Stimulated activated CD4-positive, alpha-beta T cell treated with anti-CD3 and anti-CD28 coated beads, Interleukin-1b, Interleukin-23, amount 100 ng/mL, for 1 hour (primary cell): ENCODE measurements at places on chromosomes 3 and 15.

DNA sequence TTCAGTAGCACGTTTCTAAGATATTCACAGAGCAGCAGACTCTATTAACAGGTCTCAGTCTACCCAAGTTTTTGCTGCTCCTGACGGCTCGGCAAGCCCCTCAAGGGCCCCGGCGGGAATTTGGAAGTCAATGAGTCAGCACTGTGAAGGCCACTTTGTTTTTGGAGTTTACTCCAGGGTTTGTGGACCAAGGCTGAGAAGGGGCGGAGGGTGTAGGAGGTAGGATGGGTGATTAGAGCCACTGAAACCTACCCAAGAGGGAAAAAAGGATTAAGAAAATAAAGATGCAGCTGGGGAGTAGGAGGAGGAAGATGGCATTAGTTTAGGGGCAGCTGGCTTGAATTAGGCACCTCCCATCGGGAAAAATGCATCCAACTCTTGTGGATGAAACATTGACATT, 87.6 kb downstream of the BDH1 start:
- DNase-seq = no peak

- no peak for DNase-seq
Measured at GRCh38 chr3:12560505-12561190, 3.8 kb downstream of the MKRN2 start.

DNA sequence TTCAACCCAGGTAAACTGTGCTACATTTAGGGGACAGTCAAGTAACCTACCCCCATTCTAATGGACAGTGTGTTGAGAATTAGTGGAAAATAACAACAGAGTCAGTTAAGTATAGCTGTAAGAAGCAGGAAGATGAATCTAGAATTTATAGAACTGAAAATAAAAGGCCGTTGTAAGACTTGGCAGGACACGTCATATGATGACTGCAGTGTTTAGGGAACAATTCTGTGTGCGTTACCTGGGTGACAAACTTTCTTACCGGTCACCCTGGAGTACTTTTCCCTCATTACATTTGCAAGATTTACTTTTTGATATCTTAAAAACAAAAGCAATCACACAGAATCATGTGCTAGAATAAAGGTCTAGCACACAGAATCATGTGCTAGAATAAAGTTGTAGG, 536.3 kb upstream of the ZNF717 start:
- no peak for DNase-seq

GRCh38 chr3:119322021-119322834, 28.0 kb downstream of the ARHGAP31 start:
- DNase-seq = no peak

DNA sequence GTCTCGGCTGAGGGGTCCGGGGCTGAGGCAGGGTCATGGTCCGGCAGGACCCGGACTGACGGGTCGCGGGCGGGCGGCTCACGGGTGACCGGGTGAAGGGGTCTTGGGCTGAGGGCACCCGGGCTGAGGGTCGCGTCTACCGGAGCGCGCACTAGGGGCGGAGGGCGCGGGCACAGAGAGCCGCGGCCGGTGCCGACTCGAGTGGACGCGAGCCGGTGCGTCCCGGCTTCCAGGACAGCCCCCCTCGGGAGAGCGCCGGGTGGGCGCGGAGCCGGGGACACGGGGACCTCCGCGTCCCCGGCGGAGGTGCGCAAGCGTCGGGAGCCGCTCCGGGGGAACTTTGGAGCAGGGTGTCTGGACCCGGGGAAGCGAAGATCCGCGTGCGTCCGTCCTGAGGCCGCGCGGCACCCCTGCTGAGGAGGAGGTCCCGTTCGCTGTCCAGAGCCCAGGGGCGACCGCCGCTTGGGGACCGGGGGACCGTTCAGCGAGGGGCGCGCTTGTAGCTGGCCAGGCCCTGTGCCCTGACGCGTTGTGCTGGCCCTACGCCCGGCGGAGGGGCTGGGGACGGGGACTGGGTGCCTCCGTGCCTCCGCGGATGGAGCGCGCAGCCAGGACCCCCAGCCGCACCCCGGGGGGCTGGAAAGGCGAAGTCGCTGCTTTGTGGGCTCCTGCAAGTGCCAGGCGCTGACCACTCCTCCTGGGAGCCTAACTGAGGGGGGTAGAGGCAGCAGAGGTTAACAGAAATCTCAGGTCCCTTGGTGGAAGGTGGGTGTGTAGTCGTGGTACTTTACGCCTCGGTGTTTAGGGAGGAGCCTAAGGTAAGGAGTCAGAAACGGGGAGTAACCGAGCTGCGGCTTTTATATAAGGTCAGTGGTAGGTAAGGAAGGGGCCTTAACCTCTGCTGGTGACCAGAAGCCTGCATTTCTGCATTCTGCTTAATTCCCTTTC, at the start of gene PPARG:
Gene PPARG, plus strand, starts transcription at position 889 of the 948 bp plus-strand sequence. CDS start 90,642 bp downstream, outside the sequence.
- no peak for DNase-seq

- DNase-seq = no peak
Measured at GRCh38 chr15:45612790-45613415, 21.9 kb upstream of the SQOR start.

- no peak for DNase-seq
Measured at GRCh38 chr15:40043927-40044716, 5.1 kb upstream of the SRP14 start.

- no peak for DNase-seq
Measured at GRCh38 chr15:84859144-84859543, 25.3 kb upstream of the SLC28A1 start.

DNA sequence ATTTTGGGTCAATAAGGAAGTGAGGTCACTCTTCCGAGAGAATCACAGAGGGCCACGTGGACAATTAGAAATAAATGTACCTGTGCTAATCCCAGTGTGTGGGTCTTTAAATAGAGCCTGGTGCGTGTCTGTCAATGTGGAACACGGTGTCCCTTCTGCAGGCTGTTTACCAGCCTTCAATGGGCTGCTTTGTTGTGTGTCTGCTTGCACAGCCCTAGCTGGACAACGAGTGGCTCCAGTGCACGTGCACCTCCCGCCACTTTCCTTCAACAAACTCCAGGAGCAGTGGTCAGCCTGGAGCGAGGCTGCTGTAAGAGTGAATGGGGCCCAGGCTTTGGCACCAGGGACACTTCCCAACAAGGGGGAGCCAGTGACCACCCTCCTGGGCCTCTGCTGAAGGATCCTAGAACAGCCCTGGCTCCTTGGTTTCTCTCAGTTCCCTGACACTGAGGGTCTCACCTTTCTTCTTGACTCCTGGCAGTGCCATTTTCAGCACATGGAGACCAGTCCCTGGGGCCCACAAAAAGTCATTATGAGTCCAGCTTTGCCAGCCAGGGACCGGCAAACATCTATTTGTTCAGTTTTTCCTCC, 76.1 kb downstream of the ISG20 start:
- DNase-seq = no peak

GRCh38 chr15:63172851-63173451, 15.7 kb upstream of the RPS27L start:
- no peak for DNase-seq

GRCh38 chr15:51356983-51357382, 15.5 kb downstream of the GLDN start:
- no peak for DNase-seq

- no peak for DNase-seq
Measured at GRCh38 chr3:128179484-128179819, 26.2 kb downstream of the EEFSEC start.

- DNase-seq = no peak
Measured at GRCh38 chr15:45424429-45424828, 46.1 kb upstream of the GATM start.

GRCh38 chr15:64775551-64776401, at the start of gene RBPMS2:
TSS of gene RBPMS2 (minus strand) at chr15:64775589. CDS start at chr15:64775319, 270 bp downstream.
- DNase-seq = no peak

DNA sequence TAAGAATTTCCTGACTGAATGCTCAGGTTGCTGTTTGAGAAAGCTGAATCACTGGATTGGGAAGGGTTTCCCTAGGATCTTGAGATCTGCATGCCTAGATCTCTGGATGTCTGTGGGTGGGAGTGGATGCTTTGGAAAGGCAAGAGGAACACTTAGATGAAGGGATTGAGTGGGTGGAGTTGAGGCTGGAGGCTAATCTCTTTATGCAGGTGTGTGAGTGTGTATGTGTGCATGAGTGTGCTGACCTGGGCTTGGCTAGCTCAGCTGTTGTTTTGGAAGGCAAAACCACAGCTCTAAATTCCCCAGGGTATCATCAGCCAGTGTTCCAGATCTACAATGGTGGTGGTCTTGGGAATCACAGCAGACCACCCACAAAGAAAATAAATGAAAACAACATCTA, 60.5 kb downstream of the CLDN1 start:
- DNase-seq = no peak

- DNase-seq = no peak
Measured at GRCh38 chr15:77421370-77421700, 647 bp downstream of the HMG20A start.

DNA sequence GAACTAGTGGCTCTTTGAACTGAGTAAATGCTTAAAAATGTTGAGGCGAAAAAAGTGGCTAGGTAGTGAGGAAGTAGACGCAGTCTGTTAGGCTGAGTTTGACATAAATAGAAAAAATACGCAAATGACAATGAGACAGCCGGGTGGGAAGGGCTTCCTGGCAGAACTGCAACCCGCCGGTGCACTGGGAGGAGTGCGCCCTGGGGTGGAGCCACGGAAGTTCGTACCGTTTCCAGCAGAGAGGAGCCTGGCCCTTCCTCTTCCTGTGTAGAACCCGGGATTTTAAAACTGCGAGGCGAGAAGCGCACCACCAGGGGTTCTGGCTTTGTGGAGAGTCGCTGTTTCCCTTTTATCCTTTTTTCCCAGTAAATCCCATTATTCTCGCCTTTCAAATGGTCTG, 602.6 kb downstream of the PYDC2 start:
- no peak for DNase-seq

DNA sequence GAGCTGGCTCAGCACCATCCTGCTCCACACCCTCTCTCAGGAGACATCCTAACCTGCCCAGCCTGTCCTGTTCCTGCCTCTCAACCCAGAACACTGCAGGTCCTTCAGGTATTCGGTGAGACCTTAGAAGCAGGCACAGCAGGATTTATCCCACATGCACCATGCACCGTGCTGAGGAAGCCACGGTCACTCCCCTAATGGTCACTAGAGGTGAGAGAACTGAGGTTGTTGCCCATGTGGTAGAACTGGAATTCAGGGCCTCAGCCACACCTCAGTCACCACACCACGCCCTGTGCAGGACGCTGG, 36.9 kb downstream of the APBA2 start:
- no peak for DNase-seq

DNA sequence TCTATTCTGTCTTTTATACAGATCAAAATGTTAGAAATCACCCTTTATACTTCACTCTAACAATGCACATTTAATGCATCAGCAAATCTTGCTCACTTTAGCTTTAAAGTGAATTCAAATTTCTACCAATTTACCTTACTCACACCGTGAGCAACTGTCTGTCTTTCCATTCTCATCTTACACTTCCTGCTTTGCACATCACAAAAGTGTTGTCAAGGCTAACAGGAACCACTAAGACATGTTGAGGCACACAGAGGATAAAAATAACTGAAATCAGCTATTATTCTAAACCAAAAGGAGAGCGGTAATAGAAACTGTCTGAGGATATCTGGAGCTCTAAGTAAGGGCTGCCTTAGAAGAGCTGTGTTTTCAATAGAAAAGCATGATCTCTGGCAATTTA, 519.9 kb downstream of the ZBBX start:
- DNase-seq = no peak

DNA sequence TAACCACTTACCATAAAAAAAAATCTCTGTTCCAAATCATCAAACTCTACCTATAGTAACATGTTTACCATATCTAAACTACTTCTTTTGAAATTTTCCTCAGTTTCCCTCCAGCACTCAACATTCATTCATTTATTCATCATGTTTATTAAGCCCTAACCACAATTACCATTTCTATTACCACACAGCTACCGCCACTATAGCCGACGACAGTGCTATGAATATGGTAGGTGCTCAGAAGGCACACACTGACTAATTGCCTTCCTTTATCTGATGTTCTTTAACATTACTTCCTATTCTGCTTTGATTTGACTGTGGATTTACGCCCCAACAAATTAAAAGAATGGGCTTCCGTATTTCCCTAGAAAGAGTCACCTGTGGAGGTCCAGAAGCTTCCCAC, 43.9 kb downstream of the GUCA1C start:
- no peak for DNase-seq

DNA sequence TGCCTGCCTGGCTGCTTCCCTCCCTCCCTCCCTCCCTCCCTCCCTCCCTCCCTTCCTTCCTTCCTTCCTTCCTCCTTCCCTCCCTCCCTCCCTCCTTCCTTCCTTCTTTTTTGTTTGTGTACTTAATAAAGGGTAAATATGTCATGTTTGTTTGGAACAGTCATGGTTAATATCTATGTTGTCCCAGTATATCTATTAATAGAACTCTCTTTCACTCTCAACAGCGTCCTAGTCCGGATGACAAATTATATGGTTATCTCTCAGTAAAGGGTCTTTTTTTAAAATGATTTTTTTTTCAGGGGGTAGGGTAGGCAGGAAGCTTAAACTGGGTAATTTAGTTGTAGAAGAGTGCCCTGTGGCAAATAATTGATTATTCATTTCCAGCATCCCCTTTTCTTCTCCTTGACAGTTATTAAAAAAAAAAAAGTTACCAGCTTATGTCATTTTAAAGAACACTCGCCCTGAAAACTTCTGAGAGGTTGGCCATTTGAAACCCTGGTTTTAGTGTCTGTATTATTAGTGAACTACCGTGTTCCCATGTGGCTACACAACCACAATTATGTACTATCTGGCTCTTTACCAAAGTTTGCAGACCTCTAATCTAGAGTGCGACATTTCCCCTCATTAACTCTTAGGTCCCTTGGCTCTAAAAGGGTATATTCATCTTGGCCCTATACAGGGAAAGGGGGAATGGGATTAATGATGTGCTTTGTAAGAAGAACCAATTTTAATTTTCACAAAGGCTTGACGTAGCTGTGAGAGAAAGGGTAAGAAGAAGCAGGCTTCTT, 13.7 kb downstream of the TAGLN3 start:
- DNase-seq = no peak
